Mucosa of gallbladder (tissue), 1 donor: ENCODE measurements at places on chromosomes 6 and 20. TPM values are rescaled to one million over a fixed set of nuclear protein-coding genes. Genes with fewer than 3 reads are reported as not detected.

Gene TAP2
- 40.4 TPM for total RNA-seq

Gene TBXT
- total RNA-seq: not detected

GRCh38 chr20:35327074-35327976 is 35.1 kb upstream of the FAM83C start:
- DNase-seq: peak; percentile 77

- no peak for DNase-seq
Observed at GRCh38 chr6:37640786-37641395, 56.8 kb downstream of the MDGA1 start.

DNA sequence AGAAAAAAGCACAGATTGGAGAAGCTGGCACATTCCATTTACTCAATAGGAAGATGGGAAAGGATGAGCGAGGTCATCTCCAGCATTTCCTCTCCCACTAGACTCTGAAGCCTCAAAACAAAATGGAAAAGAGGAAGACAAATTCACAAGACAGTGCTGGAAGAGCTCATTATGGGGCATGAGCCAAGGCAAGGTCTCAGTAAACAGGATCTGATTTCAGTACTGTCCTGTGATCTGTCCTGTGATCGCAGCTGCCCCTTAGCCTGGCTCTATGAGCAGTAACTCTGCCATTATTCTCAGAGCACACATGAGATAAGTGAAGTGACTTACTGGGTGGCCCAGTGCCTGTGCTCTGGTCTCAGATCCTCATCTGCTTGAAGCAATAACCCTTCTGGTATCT is 68.1 kb upstream of the SLC4A11 start:
- no peak for DNase-seq
